Airway epithelial cell (primary cell): ENCODE measurements at places on chromosomes 3 and 15. TPM values are rescaled to one million over a fixed set of nuclear protein-coding genes. Genes with fewer than 3 reads are reported as not detected.

HRH1 gene
- total RNA-seq = 2.6 and 3.2 TPM in 2 replicates

ADAMTSL3 gene
- total RNA-seq = 0.65 and 0.92 TPM in 2 replicates

STARD5 gene
- total RNA-seq = 4.1 and 10.8 TPM in 2 replicates

DUOX1 gene
- 39.9 and 59.4 TPM in 2 replicates for total RNA-seq

PLSCR2 gene
- total RNA-seq = not detected in 2 replicates

GUCA1C gene
- not detected in 2 replicates for total RNA-seq

TLR9 gene
- 0.07 TPM in 1 of 2 replicates, not detected in the other for total RNA-seq

CMTM8 gene
- total RNA-seq = 6.9 and 7.8 TPM in 2 replicates

ASB14 gene
- not detected in 2 replicates for total RNA-seq

OR5H6 gene
- total RNA-seq = not detected in 2 replicates

NPAP1 gene
- total RNA-seq = not detected in 2 replicates

FETUB gene
- 1.2 and 2.8 TPM in 2 replicates for total RNA-seq

MAP3K13 gene
- 19.0 and 21.9 TPM in 2 replicates for total RNA-seq

RAD51 gene
- total RNA-seq = 10.8 and 13.8 TPM in 2 replicates

TIMP4 gene
- total RNA-seq = 0.07 TPM in 1 of 2 replicates, not detected in the other

CX3CR1 gene
- total RNA-seq = not detected in 2 replicates

WNT5A gene
- total RNA-seq = 9.6 and 17.0 TPM in 2 replicates

SPATA12 gene
- not detected in 2 replicates for total RNA-seq

PEX5L gene
- 0.07 TPM in 1 of 2 replicates, not detected in the other for total RNA-seq

POC1A gene
- total RNA-seq = 10.4 and 10.6 TPM in 2 replicates

EHHADH gene
- total RNA-seq = 5.4 and 6.1 TPM in 2 replicates
